Glutamatergic neuron (in vitro differentiated cells): ENCODE measurements at places on chromosomes 5 and 9.

- DNase-seq = no peak
These were observed 28.3 kb downstream of the EBF1 start for GRCh38 chr5:159071382-159071781.

GRCh38 chr9:112465352-112465751, 21.3 kb upstream of the KIAA1958 start:
- DNase-seq = no peak

DNA sequence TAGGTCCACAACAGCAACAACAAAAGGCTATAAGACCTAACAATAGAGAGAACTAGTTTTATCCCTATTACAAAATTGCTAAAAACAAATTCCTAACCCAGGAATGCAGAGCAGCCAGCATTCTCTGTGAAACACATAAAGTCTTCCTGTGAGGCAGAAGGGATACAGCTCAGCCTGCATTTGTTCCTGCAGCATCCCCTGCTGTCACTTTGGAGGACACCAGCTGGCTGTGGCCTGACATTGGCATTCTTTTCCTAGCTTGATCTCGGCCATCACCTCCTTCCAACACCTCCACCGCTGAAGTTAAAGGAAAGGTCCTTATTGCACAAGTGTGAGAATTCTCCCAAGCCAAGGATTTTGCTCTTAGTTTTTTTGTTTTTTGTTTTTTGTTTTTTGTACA, 186.1 kb downstream of the SNCAIP start:
- peak; percentile 51 for DNase-seq

GRCh38 chr5:29175774-29176173, 2017.7 kb upstream of the CDH6 start:
- no peak for DNase-seq

- no peak for DNase-seq
These were observed 3.2 kb downstream of the HNRNPH1 start for GRCh38 chr5:179620293-179620692.

- DNase-seq = no peak
These were observed 356.8 kb downstream of the ADGRV1 start for GRCh38 chr5:90915393-90915792.

- no peak for DNase-seq
These were observed 639 bp downstream of the AMACR start for GRCh38 chr5:34007201-34007620.
